ENCODE measurements at places on chromosomes 16 and 17.

DNA sequence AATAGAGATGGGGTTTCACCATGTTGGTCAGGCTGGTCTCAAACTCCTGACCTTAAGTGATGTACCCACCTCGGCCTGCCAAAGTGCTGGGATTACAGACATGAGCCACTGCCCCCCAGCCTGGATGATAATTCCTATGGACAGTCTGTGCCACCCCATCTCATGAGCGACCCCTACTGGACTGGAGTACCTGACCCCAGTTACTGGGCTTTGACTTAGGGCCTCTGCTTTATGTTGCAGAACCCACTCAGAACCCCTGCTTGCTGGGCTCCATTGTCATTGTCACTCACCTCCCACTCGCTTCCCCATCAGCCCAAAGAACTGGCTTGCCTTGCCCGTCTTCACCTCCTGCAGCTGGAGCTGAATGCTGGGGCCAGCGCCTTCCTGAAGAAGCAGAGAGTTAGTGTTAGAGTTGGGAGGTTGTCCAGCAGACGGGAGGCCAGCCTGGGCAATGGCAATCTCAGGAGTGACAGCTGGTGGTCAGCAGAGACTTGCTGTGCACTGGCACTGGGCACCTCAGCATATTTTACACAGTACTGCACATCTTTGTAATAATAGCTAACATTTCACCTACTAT is 4.0 kb downstream of the TAC4 start:
- no peak for DNase-seq

DNA sequence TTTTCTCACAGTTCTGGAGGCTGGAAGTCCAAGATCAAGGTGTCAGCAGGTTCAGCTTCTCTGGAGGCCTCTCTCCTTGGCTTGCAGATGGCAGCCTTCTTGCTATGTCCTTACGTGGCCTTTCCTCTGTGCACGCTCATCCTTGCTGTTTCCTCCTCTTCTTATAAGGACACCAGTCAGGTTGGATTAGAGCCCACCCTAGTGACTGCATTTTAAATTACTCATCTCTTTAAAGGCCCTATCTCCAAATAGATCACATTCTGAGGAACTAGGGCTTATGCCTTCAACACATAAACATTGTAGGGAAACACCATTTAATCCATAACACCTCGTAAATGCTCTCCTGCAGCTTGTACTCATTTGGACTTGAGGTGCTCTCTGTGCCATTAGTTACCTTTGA is 36.3 kb downstream of the DHRS7C start:
- DNase-seq, result no peak

DNA sequence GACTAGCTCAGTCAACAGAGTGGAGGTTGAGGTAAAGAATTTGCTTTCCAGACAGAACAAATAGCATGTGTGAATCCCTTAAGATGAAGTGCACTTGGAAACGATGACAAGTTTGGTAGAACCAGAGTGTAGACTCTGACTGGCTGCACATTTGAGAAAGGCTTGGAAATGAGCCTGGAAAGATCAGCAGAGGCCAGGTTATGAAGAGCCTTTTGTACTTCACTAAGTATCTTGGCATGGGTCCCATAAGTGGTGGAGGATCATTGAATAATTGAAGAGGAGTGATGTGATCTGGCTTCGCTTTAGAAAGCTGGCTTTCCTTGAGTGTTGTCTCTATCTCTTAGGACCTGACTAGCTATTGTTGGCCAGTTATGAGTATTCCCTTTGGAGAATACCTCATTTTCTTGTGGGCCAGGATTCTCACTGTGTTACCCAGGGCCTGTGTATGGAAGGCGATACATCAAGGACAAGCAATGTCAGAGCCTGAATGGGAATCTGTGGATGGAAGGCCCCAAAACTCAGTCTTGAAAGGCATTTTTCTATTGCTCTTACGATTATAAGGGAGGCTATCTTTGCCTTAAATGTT is 329.8 kb downstream of the UTP18 start:
- no peak for DNase-seq

DNA sequence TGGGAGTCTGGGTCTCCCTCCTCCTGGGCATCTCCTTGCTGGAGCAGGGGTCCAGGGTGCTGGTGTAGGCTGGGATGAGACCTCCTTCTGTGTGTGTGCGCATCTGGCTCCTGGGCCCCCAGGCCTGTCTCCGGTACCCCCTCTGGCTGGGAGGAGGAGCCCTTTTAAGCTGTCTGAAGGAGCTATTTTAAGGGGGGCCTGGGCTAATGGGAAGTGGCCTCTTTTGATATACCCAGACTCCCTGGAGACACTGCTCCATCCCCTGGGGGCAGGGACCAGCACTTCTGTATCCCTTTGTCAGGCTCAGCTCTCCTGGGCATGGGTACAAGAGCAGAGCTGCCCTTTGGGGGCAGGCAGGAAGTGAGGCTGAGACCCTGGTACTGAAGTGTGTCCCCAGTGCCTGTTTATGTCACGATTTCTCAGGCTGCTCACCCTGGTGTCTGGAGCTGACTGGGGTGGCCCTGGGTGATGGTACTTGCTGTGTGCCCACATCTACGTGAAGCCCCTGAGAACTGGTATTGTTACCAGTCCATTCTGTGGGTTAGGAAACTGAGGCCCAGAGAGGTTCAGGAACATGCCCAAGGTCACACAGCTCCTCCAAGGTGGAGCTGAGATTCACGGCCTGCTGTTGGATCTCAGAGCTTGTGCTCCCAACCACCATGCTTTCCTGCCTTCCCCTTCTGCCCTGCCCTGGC is 6.5 kb downstream of the ADCY7 start:
- no peak for DNase-seq

DNA sequence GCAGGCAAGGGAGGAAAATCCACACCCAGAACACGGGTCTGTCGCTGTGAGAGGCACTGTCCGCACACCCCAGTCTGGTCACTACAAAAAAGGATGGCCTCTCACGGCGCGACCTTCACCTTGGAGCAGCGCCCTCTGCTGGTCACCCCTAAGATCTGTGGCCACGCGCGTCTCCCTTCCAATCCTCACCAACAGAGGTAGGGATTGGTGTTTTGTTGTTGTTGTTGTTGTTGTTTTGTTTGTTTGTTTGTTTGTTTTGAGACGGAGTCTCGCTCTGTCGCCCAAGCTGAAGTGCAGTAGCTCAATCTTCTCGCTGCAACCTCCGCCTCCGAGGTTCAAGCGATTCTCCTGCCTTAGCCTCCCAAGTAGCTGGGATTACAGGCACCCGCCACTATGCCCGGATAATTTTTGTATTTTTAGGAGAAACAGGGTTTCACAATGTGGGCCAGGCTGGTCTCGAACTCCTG is 15.0 kb upstream of the C17orf58 start:
- DNase-seq, result peak; percentile 41

GRCh38 chr17:41666708-41667279 is 21.9 kb upstream of the EIF1 start:
- DNase-seq, result peak; percentile 82

GRCh38 chr17:55053855-55054254 is 85.3 kb downstream of the STXBP4 start:
- DNase-seq, result no peak
